Activated T-cell treated with anti-CD3 and anti-CD28 coated beads, Interleukin-2, amount 50 U/mL, for 4 hours (primary cell): ENCODE measurements at places on chromosomes 16 and 17. TPM values are rescaled to one million over a fixed set of nuclear protein-coding genes. Genes with fewer than 3 reads are reported as not detected.

- no peak for DNase-seq
Measured at GRCh38 chr16:51031598-51031997, 119.5 kb downstream of the SALL1 start.

GRCh38 chr17:14813649-14814370, 451.3 kb downstream of the PMP22 start:
- peak; percentile 6 for DNase-seq

DNA sequence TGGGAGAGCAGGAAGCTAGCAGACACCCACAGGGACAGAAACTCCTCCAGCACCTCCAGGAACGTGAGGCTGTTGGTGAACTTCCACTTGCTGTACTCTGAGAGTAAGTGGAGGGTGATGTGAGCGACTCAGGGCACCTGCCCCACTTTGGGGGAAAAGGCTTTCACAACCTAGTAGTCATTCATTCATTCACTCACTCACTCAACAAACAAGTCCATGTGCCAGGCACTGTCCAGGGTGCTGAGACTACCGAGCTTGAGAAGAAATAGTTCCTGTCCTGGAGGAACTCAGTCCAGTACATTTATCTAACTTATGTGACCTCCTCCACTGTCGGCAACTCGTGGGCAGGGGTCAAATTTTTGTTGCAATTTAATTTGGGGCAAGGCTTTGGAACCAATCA, 26.6 kb downstream of the LGALS9 start:
- no peak for DNase-seq

IL21R gene
- total RNA-seq = 94.9 TPM

GRCh38 chr17:74477411-74477810, 11.0 kb downstream of the CD300A start:
- DNase-seq = no peak

IL17C gene
- total RNA-seq = not detected

DNA sequence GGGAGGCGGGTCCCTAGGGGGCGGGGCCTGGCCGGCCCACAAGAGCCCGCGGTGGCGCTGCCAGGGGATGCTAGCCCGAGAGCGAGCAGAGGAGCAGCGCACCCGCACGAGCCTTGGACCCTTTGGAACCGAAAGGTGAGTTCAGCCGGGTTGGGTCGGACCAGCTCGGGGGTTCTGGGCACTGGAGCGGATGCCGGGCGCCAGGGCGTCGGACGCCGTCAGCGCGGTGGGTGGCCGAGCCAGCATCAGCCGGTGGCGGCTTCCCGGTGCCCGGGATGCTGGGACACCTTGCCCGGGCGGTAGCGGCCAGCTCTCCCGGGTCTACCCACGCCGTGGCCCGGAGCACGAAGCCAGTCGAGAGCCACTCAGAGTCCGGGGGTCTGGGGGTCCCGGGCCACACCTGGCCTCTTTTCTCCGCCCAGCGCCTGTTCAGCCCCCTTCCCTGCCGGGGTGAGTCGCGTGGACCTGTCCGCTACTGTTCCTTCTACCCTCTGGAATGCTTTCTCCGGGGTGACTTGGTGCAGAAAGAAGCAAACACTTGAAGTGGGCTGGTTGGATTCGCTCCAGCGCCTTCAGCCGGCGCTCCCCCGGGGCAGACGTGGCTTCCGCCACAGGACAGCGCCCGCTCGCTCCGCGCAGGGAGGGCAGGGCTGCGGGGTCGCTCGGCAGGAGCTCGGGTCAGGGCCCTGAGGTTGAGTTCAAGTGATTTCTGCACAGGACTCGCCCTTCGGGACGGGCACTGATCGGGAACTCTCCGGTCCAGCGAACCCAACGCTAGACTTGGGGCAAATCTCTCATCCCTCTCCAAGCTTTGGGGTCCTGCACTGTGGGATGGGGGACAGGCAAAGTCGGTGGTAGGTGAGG, at the start of gene SCNN1G:
SCNN1G (plus strand) TSS at position 67 of the 864 bp plus-strand sequence. CDS start 3,527 bp downstream, outside the sequence.
- DNase-seq = peak; percentile 5

ARL5C gene
- total RNA-seq = not detected

- no peak for DNase-seq
Measured at GRCh38 chr16:49181791-49182518, 99.7 kb downstream of the CBLN1 start.

DNA sequence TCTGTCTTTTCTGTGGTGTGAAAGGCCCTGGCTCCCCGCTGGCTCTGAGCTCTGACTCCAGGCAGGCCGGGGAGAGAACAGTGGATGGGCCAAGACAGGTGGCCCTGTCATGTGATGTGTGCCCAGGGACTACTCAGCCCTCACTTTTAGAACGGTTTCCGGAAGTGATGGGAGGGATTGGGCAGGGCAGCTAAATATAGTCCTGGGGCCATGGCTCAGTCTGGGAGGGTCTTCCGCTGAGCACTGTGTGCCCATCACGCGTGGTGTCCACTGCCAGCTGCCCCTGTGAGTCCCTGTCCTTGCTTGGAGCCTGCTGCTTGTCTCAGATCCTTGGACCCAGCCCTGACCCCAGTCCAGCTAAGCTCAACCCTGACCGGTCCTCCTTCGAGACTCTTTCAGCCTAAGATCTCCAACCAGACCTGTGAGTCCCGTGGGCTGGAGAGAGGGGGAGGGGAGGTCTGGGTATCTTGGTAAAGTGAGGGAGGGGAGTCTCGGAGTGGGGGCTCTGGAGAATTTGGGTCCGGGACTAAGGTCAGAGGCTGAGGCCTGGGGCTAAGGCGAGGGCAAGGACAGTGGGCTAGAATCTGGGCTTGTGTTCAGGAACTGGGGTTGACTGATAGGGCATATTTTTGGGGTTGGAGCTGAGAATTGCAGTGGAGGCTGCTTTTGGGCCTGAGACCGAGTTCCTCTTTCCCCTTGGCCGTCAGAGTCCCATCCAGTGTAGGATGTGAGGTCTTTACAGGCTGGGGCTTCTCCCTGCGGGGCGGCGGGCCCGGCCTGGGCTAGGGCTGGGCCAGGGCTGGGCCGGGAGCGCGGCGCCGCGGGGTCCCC, at the start of gene TRIM72:
TRIM72 (plus strand) TSS at position 243 of the 831 bp plus-strand sequence. CDS start 620 bp downstream, outside the sequence.
- DNase-seq = no peak

GRCh38 chr17:5418858-5419355, 555 bp downstream of the NUP88 start:
- DNase-seq = peak; percentile 57

ATXN7L3 gene
- total RNA-seq = 111 TPM

DNA sequence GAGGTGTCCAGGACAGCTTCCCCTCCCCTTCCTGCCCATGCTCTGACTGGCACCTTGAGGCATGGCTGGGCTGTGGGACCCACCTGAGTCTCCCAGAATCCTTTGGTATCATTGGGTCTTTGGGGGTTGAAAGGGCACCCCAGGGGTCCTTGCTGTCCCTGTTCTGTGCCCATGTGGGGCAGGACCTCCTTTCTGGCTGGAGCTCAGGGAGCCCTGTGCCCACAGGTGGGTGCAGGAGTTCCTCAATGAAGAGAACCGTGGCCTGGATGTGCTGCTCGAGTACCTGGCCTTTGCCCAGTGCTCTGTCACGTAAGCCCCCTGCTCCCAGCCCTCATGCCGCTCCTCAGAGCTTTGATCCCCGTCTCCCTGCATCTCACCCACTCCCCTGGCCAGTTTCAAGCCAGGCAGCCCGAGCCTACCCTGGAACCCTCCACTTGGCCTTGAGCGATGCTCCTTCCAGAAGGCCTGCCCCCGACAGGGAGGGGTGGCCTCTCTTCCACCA, 11.8 kb downstream of the FMNL1 start:
- no peak for DNase-seq

DNA sequence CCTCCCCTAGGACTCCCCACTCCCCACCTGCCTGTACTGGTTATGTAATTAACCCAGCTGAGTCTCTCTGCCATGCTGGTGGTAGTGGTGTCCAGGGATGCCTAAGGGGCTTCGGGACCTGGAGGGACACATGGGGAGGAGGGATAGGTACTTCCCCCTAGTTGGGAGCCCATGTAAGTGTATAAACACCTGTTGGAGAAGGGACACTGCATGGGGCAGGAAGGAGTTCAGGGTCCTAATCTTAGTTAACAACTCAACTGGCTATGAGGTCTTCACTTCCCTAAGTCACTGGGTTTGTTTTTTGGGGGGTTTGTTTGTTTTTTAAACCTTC, 1.3 kb downstream of the RASL10B start:
- no peak for DNase-seq

DNA sequence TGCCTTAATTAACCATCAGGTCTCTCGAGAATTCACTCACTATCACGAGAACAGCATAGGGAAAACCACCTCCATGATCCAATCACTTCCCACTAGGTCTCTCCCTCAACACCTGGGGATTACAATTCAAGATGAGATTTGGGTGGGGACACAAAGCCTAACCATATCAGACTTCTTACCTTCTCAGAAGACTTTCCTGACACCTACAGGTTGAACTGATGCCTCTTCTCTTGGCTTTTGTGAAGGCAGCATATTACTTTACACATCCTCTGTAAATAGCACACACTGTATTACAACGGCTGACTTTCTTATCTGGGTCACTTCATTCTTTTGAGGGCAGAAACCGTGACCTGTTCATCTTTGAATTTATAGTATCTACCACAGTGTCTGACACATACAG, 23.6 kb downstream of the BMERB1 start:
- no peak for DNase-seq

KRT17 gene
- total RNA-seq = not detected

DNA sequence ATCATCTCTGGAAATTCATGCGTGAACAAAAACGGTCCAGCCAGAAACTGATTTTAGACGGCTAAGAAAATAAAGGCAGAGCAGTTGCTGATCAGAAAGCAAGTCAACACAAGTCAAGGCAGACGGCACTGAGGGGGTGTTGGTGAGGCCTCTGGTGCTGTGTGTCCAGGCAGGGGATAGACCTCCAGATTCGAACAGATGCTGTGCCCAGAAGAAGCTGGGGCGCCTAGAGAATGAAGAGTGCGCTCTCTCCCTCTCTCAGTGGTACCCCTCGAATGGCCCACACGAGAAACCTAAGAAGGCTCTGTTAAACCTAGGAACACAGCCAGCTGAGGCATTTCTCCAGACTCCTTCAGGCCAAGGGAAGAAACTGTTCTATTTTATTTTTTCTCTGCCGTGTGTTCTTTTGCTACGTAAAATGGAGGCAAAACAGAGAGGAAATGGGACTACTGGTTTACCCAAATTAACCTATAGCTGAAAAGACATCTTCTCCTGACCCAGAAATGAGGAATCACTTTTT, 178.3 kb downstream of the PMP22 start:
- DNase-seq = no peak

GRCh38 chr17:77863814-77864161, 94.7 kb upstream of the TNRC6C start:
- no peak for DNase-seq

- DNase-seq = no peak
Measured at GRCh38 chr17:78725448-78726021, 56.5 kb downstream of the CYTH1 start.

CHST5 gene
- 0.10 TPM for total RNA-seq

PIK3R5 gene
- 17.8 TPM for total RNA-seq

NOG gene
- 0.43 TPM for total RNA-seq

DNA sequence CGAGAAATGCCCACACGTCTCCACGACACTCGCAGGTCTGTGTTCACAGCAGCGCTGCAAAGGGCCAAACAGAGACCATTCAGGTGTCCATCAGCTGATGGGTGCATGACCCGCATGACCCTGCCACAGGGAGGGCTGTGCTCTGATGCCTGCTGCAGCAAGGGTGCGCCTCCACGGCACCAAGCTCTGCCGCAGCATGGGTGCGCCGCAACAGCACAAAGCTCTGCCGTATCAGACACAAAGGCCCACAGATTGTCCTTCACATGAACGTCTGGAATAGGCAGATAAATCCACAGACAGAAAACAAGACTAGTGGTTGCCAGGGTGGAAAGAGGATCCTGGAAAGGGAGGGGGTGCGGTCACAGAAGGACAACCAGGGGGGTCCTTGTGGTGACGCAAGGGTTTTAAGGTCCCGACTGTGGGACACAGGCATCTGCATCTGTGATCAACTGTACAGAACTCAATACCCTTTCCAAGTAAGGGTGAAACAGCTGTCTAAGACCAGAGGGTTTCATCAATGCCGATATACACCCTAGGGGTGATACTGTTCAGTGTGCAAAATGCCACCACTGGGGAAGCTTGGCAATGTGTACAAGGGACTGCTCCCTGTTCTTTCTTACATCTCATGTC, 121.0 kb downstream of the ANKRD11 start:
- no peak for DNase-seq

ASGR1 gene
- 0.63 TPM for total RNA-seq

VAT1L gene
- total RNA-seq = 0.22 TPM

- no peak for DNase-seq
Measured at GRCh38 chr17:51736356-51736755, 422.2 kb downstream of the CA10 start.

SLC16A11 gene
- 1.3 TPM for total RNA-seq

ABCA5 gene
- total RNA-seq = 13.6 TPM

SOX15 gene
- 0.24 TPM for total RNA-seq

TBC1D26 gene
- not detected for total RNA-seq

IRX3 gene
- 0.16 TPM for total RNA-seq

DNA sequence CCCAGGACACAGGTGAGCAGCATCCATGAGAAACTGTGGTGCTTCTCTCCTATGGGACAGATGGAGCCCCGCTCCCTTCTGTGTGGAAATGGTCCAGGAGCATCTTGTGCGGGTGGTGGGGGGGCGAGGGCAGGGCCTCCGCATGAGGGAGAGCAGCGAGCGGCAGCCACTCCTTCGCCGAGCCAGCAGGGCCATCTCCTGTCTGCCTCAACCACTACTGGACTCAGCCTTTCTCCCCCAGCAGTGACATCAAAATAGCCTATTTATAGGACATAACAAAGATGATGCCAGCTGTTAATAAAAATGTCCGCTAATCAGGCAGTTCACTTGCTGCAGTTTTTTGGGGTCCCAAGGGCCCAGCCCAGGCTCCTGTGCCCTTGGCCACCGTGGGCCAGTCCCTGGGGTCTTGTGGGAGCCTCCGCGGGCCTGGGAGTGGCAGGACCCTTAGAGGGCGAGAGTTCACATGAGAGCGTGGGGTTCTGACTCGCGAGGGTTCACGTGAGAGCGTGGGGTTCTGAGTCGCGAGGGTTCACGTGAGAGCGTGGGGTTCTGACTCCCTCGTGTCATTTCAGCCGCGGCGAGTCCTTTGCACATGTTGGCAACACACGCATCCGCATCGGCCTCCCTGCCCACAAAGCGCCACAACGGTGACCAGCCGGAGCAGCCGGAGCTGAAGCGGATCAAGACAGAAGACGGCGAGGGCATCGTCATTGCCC, 47.4 kb downstream of the WDR45B start:
- no peak for DNase-seq

POLR2C gene
- 117 TPM for total RNA-seq

TTLL6 gene
- total RNA-seq = not detected

DNA sequence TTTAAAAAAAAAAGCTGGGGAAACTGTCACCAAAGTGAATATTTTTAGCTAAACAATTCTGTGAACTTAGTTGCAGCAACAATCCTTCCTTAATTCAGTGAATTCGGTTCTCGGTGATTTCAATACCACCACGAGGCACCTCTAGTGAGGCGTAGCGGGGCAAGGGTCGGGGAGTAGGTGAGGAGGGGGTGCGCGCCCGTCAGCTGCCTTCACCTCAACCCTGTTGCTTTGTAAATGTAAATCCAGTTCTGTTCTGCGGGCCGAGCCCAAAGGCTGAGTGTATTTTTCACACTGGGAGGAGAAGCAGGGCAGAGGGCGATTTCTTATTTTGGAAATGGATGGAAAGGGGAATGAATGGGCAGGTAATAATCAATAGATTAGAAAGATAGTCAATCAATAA, 17.4 kb downstream of the SALL1 start:
- DNase-seq = no peak
